Body of pancreas (tissue), 4 donors: ENCODE measurements at places on chromosomes 6 and 20. TPM values are rescaled to one million over a fixed set of nuclear protein-coding genes. Genes with fewer than 3 reads are reported as not detected.

ZNF831 gene
- total RNA-seq: 0.66 TPM

ID4 gene
- 53.7 TPM for total RNA-seq

DNA sequence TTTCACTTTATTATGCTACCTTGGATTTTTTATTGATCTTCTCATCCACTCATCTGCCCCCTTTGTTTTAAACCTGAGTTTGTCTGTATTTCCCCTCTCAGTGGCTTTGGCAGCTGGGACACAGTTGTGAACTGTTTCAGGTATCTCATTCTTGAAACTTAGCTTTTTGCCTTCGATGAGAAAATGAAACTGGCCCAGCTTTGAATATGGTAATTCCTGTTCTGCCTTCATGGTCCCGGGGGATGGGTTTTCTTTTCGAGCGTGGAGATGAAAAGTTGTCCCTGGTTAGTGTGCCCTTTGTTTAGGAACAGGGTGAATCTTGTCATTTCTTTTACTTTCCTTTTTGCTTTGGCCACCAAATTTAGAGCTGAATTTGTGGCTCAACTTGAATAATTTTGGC, 25.6 kb downstream of the DHX35 start:
- DNase-seq: no peak

DNA sequence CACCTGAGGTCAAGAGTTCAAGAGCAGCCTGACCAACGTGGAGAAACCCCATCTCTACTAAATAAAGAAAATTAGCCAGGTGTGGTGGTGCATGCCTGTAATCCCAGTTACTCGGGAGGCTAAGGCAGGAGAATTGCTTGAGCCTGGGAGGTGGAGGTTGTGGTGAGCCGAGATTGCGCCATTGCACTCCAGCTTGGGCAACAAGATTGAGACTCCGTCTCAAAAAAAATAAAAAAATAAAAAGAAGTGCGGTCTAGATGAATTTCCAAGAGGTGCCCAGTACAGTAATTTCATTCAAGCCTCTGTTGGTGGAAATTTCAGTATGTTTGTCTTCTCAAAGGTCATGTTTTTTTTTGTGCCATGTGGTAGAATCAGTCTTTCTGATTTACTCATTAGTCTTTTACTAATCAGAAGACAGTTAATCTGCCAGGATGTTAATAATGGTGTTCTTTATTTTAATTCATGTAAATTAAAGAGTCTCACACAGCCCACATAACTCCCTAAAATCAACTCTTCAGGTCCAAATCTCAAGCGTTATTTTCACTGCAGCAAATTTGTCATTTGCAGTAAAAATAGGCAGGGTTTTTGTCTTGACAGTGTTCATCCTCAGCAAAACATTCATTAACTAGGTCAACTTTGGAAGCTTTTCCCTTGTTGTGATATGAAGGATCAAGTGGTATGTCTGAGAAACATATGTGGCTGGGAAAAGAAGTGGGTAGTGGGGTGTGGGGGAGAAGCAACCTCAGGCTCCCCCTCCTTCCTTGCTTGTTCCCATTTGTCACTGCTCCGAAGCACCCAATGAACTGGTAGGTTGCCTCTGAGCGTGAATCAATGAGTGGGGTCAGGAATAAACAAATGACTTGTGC, 13.3 kb downstream of the TP53INP2 start:
- no peak for DNase-seq

GRCh38 chr20:56362833-56363413, 4.1 kb downstream of the FAM210B start:
- DNase-seq: no peak

DNA sequence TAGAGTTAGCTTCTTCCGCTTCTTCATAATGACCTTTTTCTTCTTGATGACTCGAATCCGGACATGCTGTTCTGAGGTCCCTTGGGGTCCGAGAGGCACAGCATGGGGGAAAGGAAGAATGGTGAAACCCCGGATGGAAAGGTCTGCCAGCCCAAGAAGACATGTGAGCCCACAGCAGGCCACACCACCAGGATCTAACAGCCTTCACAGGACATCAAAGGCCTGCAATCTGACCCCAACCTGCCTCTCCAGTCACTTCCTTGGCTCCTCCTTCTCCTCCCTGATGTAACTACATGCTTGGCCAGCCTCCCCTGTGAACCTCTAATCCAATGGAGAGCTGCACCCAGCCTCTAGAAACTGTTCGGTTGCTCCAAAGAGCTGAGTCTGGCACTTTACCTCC, 1.6 kb downstream of the CPXM1 start:
- DNase-seq: no peak

DNA sequence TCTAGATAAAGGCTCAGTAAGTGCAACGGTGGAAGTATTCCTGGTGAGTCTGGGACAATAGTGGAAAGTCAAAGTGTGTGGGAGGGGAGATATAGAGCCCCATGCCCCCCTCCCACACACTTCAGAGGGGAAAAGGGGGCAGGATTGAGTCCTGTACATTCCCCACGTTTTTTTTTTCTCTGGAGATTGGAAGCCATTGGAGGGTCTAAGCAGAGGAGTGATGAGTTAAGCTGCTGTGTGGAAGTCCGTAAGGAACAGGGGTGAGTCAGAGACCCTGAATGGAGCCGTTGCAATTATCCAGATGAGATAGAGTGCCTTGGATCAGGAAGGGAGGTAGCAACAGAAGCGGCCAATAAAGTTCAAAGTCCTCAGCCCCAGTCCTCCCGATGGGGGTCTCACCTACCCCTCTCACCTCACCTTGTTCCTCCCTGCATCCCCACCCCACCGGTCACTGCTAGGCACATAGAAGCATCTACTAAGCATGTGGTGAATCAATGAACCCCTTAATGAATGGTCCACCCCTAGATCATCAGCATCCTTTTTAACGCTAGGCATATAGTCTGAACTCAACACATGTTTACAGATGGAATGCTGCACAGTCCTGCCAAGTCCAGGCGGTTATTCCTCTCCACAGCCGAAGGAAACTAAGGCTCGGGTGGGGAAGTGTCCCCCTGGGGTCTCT, 662 bp upstream of the SLC9A8 start:
- DNase-seq: no peak

DNA sequence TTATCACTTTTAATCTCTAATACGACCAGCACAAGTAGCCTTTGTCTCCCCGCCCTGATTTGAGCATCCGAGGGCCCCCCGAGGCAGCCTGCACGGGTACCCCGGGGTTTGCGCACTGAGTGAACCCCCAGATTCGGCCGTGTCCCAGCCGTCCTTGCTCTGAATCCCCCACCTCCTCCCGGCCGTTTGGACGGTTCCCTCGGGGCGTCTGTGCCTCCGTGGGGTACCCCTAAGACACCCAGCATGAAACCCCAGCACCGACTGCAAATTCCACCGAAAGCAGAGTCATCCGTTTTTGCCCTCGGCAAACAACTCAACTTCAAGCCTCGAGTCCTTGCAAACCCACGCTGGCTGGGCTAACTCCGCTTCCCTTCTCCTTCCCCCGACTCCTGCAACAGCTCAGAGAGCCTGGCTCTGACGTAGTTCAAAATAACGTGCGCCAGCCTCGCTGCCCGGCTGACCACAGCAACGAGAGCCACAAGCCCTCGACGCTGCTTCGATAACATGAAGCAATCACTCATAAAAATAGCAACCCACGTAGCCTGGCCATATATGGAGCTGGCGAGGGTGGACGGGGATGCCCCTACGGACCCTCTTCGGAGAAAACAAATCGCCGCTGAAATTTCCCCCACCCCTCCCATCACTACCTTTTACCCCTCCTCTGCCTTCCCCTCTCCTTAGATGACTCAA, 764 bp upstream of the SNAP25 start:
- no peak for DNase-seq

- DNase-seq: no peak
Observed at GRCh38 chr6:25318589-25318988, 39.4 kb downstream of the CARMIL1 start.
